Ecto neural progenitor cell (in vitro differentiated cells): ENCODE measurements at places on chromosomes 3 and 15.

DNA sequence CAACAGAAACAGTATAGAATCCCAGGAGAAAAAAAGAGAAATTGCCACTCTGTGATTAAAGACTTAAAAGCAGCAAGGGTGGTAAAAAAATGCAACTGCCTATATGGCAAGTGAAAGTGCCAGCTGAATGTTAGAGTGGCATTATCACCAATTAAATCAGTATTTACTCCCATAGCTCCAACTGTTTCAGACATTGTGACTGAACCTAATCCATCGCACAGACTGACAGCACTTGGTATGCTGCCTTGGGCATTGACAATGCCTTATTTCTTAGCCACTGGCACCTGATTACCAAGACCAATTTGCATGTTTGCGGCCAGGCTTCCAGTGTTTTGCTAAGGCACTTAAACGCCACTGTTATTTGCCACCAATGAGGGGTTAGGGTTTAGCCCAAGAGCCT, 201.9 kb upstream of the NECTIN3 start:
- no peak for DNase-seq

DNA sequence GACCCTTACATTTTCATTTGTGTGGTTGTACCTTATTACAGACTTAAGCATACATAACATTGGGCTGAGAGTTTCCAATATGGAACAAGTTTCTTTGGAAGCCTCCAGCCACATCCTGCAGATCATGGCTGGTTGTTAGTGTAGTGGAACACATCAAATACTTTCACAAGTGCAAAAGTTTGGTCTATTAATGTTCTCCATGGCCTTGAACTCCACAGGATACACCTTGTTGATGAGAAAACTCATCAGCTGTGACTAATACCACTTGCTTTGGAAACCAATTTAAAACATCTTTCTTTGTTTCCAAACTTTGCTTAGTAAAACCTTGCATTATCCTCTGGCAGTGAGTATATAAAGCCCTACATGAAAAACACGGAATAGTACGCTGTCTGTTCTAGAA, 46.1 kb downstream of the MYZAP start:
- no peak for DNase-seq

- no peak for DNase-seq
Measured at GRCh38 chr3:172685331-172686214, 25.3 kb downstream of the NCEH1 start.

DNA sequence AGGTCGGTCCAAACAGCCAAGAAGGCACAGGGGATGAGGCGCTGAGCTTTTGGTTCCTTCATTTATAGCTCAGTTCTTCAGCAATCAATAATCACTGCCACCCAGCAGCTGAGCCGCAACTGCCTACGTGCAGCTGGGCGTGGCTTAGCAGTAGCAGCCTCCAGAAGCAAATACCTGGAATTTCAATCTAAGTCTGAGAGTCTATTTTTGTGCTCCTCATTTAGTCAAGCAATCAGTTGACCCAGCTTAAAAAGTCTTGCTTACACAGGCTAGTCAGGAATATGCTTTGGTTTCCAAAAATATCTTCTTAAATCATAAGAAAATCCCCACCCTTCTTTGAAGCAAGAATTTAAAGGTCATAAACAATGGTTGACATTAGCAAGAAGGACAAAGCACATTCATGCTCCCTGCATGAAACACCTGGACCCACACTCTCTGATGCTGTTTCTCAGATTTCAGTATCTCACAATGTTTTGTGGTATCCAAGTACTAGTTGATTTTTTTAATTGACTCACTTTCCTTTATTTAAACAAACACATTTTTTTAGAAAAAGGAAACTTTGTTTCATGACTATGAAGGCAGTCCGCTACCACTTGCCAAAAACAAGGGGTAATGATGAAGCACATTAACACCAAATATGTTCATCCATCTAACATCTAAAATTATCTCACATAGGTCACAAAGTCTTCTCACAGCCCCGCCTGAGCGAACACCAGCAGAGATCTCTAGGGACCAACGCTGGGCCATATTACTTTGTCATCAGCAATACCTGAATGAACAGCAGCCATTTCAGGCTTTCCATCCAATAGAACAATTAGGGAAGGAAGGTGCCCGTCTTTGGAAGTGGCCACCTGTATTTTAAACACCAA, 106.1 kb downstream of the OXNAD1 start:
- no peak for DNase-seq

GRCh38 chr3:53821631-53822121, 24.5 kb downstream of the CHDH start:
- DNase-seq, result no peak

GRCh38 chr3:135444058-135444457, 521.5 kb upstream of the PPP2R3A start:
- DNase-seq, result no peak

DNA sequence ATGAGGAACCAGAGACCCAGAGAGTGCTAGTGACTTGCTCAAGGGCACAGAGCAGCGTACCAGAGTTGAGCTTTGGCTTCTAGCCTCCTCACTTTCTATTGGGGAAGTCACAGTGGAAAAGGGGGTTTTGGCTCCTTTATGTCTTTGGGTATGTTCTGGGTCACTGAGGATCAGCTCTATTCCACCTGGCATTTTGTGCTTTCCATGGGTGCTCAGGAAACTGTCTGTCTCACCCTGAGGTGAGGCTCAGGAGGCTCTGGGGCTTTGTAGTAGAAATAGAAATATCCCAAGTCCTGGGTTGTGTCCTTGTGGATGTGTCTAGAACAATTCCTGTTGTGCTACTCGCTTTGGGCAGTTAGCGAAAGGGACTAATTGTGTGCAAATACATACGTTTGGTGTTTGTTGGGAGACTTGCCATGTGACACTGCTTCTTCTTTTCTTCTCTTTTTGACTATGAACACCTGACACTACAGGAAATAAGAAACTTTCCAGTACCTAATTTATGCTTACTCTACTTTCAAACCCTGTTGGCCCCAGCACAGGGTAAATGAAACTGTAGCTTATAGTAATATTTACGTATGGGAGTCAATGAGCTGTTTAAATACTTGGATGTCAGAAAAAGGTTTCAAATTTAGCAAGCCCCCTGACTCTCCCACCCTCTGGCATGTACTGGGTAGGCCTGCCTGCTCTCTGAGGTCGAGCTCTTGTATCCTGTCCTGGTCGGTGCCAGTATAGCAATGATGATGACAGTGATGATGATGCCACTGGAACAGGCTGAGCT, 35.6 kb downstream of the SMAD3 start:
- no peak for DNase-seq

DNA sequence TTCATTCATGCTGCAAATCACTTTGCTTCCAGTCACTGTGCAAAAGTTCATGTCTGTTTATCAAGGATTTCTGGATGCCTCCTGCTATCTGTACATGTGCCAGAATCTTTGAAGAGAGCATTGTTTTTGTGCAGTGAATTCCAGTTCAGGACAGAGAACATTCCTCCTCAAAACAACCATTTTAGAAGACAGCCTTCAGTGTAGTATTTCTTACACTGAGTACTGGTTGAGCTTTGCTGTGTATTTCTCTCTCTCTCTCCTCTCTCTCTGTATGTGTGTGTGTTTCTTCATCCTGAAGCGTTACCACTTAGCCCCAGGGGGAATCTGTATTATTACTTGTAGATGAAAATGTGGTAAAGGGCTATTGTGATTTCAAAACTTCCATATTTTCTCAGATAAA, 123.8 kb upstream of the CHL1 start:
- DNase-seq, result no peak

DNA sequence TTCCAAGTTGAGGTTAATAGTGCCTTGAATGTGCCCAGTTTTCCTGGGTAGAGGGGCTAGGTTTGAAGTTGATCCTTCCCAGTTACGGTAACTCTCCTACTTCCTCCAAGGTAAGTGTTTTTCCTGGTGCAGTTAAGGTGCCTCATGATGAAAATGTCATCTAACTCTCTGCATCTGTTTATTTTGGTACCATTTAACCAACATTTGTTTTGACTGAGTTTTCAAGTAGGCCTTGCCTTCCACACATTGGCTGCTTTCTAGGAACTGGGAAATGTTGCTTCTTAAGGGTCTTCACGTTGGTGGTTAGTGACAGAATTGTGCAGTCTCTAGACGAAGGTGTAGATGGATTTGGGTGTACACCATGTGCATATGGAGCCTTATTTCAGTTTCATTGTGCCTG, 31.3 kb downstream of the USP3 start:
- no peak for DNase-seq

DNA sequence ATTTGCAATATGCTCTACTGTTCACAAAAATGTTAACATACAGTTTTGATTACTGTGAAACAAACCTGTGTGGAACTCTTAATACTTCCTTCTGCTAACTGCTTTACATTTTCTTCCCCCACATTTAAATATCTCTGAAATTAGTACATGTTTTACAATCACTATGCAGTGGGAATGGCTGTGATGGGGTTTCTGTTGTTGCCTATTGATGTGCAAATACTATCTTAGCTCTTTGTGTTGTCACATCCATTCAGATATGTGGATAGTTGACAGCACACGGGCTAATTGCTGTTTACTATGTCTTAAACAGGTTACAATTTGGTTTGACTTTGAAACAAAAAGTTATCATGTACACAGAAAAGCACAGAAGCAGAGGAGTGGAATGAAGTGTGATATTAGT, 95.8 kb upstream of the CCNL1 start:
- no peak for DNase-seq

DNA sequence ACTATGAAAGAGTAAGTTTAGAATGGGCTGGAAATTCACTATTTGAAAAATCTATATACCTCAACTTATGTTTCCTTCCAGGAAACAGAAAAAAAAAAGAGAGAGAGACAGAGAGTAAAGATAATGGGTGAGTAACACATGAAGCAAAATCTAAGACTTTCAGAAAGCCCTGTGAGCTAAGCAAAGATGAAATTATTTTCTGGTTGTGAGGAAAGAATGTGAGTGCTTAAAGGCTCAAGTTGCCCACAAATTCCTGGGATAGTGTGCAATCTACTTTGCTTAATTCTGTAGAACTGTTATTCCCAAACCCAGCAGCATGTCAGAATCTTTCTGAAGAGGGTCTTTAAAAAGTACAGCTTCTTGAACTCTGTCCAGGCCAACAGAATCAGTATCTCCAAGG, 337.7 kb upstream of the AGTR1 start:
- no peak for DNase-seq

GRCh38 chr15:48066456-48066855, 54.3 kb upstream of the SLC24A5 start:
- no peak for DNase-seq

DNA sequence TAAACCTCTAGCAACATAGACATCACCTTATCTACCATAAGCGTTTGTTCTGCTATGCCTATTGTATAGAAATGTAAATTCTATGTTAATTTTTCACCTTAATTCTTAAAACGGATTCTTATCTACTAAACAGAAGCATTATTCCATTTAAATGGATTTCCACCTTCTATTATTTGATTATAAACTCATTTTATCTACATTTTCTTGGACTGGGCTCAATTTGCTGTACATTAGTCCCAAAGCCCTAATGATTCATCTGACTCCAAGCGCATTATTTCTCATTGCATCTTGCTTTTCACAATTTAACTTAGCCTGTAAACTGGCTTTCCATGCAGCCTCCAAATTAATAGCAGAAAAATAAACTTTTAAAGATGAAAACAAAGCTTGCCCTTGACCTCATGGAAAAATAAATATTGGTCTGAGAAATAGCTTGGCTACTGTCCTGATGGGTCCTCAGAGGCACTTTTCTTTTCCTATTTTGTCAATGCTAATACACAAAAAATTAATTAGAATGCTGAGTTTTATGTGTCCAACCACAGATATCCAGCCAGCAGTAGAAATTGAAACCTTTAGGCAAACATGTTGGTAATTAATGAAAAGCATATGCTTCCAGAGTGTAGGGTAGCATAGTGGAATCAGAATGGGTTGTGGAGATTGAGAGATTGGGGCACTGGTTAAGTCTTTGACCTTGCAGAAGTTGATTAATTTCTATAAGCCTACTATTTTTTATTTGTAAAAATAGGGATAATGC, 81.4 kb upstream of the CFAP20DC start:
- DNase-seq, result no peak

DNA sequence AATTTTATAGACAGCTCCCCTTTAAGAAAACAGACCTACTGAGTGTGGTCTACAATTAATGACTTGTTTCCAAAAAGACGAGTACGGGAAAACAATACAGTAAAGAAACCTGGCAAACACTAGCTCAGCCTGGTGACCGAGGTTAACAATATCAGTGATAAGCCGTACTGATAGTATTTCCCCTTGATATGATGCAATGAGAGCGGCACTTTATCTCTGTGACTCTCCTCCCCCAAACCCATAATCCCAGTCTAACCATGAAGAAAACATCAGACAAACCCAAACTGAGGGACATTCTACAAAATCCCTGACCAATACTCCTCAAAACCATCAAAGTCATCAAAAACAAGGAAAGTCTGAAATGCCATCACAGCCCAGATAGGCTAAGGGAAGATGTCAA, 8.2 kb downstream of the DENND4A start:
- DNase-seq, result no peak

DNA sequence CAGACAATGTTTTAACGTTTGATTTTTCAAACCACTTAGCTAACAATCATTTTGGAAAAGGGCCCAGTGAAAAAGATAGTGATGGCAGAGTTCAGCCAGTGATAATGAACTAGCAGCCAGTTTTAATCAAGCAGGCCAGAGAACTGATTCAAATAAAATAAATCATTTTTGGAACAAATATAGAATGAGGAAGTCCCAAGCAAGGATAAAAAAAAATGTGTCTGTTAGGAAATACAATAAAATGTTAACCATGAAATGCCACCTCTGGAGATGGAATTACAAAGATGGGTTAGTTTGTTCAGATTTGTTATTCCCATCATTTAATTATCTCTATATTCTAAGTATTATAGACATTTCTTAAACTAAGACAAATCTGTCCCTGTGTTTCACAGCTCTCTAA, 1.1 kb downstream of the HERC1 start:
- no peak for DNase-seq

GRCh38 chr15:74608786-74609185, 6.8 kb upstream of the CLK3 start:
- no peak for DNase-seq

GRCh38 chr3:53382106-53382505, 34.8 kb upstream of the DCP1A start:
- no peak for DNase-seq
